ENCODE measurements at places on chromosomes 5 and 9. TPM values are rescaled to one million over a fixed set of nuclear protein-coding genes. Genes with fewer than 3 reads are reported as not detected.

DNA sequence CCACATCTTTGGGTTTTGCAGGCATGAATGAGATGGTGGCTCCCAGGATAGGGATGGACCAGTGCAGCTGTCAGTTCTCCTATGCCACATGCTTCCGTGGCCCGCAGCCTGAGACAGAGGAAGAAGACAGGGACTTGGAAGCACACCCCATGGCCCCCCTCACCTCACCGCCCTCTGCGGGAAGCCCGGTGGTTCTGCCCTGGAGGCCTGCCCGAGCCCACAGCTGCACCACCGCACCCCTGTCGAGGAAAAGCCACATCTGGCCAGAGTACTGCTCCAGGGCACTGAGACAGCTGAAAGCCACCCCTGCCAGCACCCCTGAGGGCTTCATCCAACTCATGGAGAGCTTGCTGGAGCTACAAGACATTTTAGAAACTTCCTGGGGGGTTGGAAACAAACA, 7.6 kb upstream of the TRMT10B start:
- no peak for DNase-seq

- no peak for DNase-seq
These were observed 168.8 kb downstream of the DROSHA start for GRCh38 chr5:31362931-31363568.

GRCh38 chr5:168979135-168979534, 321.8 kb downstream of the SLIT3 start:
- no peak for DNase-seq

GRCh38 chr9:26326563-26326962, 566.0 kb downstream of the CAAP1 start:
- DNase-seq = no peak

DNA sequence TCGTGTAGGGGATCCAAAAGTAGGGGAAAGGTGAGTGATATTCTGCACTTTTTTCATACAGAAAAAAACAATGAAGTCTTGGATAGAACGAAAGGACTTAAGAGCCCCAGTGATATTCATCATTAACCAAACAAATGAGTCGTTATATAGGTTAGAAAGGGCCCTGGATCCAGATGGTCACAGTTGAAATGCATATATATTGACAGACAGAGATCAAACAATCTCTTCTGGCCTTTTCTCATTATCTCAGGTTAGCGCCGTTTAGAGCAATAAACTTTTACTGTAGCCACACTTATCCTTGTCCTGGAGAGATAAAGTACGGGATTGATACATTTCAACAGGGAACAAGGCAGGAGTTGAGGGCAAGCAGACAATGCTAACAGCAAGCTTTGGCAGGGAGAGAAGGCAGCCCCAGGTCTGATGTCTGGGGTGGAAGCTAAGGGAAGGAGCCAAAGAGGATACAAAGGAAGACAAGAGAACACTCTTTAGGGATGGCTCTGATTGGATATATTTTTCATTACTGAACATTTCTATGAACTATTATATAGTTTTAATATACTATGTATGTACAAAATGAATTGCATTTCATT, 77.0 kb downstream of the LIFR start:
- no peak for DNase-seq

GRCh38 chr5:117095346-117096332, 521.0 kb upstream of the SEMA6A start:
- no peak for DNase-seq

GRCh38 chr5:15506897-15507296, 6.9 kb downstream of the FBXL7 start:
- no peak for DNase-seq

GRCh38 chr5:321726-322251, 275 bp downstream of the AHRR start:
- DNase-seq = no peak

GRCh38 chr5:119795768-119796167, 166.4 kb downstream of the FAM170A start:
- DNase-seq = no peak

DNA sequence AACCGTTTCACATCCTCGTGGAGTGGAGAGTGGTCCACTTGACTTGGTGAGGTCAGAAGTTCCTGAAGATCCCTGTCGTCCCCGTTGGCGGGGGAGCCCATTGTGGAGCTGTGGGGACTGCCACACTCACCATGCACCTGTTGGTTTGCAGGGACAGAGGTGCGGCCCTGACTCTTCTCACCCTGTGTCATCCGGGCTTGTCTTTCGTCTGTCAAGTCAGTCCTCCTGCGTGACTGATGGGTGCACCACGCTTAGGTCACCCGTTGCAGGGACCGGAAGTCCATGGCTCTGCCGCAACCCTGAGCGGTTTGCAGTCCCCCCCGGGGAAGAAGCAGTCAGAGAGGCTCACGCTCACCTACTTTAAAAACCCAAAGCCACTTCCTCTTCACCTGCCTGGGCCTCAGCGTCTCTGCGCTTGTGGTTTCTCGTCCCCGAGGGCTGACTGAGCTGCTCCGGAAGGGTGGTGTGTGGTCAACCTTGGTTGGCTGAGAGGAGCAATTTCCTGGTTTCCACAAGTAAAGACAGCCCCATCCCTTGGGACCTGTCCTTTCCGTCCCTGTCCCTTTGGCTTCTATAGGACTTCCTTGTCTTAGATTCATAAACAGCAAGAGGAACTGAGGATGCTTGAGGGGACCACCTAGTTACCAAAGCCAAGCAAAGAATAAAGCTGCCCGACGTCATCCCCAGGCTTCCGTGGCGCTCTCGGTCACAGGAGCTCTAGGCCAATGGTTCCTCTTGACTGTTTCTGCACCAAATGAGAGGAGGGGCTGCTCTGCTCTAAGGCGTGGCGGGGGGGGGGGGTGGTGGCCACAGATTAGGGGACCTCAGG, 53.2 kb downstream of the USP20 start:
- no peak for DNase-seq

DNA sequence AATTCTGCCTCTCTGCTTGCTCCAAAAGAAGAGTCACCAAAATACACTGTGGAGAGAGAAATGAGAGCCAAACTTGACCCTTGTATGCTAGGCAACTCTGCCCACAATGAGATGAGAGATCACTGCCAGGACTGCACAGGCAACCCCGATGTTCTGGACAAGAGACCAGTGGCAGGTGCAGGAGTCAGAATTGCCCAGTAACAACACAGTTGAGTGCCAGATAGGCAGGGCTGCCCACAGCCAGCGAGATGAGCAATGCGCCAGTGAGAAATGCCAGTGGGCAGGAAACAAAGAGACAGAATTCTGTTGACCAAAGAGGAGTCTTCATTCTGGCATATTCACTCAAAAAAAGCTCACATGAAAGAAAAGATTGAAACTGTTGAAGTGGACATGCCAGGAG, 570.7 kb downstream of the CAAP1 start:
- no peak for DNase-seq

DNA sequence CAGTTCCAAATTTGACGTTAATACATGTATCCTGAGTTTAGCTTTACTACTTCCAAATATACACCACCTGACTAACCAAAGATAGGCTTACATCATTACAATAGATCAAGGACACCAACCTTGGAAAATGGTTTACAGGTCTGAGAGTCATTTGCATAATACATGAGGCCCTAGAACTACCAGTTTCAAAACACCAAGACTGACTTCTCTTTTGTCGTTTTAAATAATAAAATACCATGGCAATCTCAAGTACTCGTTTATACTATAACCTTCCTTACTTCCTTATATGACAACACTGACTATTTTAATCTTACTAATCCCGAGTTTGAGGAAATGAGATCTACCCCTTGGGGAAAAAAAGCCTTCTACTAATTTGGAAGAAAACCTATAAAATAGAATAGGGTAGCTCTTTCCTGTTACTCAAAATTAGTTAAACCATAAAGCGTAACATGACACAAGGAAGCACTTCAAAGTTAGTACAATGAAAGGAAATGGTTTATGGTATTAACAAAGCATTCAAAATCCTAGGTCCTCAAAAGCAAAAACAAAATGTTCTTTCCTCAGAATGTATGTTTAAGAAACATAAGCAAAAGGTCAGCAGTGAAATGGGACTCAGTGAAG, 42.1 kb downstream of the UBQLN1 start:
- DNase-seq = no peak

GRCh38 chr5:101877451-101877850, 418.6 kb downstream of the SLCO4C1 start:
- DNase-seq = no peak

PLAA gene
- polyA plus RNA-seq = 11.6 TPM

MZB1 gene
- 1.7 TPM for polyA plus RNA-seq

MSMP gene
- polyA plus RNA-seq = not detected

CCNH gene
- polyA plus RNA-seq = 26.0 TPM

IFNA13 gene
- polyA plus RNA-seq = not detected

All from ovary (tissue), 10 donors.